Stimulated activated CD8-positive, alpha-beta memory T cell treated with anti-CD3 and anti-CD28 coated beads, Interleukin-15, amount 100 ng/mL, for 4 hours (primary cell): ENCODE measurements at places on chromosomes 13 and 19.

DNA sequence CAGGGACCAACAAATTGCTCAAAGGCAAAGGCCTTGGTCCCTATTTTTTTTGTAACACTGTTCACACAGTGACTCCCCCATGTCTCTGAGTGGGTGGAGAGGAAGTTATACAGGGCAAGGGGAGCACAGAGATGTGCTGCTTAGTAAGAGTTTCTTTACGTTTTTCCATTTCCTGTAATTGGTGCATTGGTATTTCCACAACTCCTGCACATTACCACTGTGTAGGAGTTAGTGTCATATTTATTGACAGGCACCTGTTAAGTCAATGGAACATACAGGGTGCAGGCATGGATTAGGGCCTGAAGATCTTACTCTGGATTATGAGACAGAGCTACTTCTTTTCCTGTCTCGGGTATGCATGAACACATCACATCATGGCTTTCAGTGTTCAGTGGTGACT is 45.2 kb downstream of the SOX21 start:
- DNase-seq, result no peak

DNA sequence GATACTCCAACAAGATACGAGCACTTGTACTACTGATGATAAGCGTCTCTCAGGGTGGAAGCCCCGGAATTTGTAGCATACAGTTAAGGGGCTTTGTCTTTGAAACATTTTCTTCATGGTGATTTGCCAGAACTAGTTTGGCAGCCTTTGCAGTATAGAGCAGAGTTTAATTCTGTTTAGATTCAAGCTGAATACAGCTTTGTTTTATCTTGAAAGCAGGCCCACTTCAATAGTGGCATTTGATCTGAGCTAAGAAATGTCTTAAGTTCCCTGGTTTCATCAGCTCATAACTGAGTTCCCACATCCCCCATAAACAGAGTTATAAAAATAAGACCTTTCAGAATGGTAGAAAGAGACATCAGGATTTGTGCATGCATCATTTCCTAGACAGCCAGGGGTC is 125.9 kb downstream of the MIPEP start:
- no peak for DNase-seq

DNA sequence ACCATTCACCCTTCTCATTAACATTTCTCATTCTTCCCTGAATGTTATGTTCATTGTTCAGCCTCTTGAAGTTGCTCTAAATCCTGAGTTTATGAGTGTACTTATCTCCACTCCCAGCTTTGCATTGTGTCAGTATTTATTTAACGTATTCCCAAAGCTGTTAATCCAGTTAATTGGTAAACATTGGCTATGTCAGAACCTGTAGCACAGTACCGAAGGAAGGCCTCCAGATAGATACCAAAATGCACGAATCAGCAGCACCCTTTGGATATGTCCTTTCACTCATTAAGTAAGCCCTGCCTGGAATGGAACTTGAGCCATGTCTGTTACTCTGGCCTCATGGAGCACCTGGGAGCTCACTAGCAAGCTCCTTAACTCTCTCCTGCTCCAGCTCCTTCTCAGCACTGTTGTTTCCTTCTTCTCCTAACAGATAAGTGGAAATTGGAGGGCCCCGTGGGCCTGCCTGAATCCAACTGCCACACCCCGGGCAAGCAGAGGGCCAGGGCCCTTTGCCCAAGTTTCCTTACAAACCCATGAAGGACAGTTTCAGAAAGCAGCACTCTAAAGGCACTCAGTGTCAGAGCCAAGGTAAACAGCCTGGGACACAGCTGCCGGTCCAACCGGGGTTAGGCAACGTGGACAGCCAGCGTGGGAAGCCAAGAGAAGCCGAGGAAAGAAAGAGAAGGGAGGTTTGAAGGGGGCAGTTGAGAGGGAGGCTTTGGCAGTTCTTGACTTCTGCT is 155.0 kb upstream of the SERP2 start:
- DNase-seq, result no peak

DNA sequence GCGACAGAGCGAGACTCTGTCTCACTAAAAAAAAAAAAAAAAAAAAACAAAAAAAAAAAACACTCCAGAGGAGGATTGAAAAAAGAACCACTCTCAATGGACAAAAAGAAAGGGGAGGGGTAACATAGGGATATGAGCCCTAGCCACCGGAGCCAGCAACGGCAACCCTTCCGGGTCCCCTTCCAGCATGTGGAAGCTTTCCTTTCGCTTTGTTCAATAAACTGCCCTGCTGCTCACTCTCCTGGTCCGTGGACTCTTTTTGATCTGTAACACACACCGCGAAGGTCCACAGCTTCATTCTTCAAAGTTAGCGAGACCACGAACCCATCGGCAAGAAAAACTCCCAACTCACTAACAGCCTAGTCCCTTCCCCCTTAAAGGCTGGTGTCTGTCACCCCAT is 1.0 kb upstream of the REX1BD start:
- DNase-seq, result no peak

DNA sequence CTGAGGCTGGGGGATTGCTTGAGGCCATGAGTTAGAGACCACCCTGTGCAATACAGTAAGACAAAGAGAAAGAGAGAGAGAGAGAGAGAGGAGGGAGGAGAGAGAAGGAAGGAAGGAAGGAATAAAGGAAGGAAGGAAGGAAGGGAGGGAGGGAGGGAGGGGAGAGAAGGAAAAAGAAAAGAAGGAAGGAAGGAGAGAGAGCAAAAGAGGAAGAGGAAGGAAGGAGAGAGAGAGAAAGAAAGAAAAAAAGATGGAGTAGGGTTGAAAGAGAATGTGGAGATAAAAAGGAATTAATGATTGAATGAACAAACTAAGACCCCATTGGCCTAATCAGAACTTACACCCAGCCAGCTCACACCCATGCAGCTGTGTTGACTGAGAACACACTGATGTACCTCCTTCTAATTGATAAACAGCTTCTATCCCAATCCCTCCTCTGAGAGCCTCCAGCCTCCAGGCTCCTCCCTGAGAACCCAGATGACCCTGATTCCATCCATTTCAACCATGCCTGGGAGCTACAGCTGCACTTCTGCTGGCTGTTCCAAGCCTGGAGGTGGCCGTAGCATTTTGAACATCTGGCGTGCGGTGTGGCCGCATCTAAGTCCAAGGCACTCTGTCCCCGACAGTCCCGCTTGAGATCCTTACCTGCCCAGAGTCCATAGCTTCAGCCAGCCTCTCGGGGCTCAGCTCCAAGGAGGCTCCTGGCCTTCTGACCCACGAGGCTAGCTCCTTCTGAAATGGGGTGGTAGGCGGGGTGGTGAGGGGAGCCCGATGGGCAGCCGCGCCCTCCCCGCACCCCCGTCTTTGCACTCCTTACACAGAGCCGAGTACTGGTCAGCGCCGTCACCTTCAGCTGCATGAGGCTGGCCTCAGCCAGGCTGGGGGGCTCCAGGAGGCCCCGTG is 1.1 kb downstream of the PRODH2 start:
- DNase-seq, result no peak

GRCh38 chr13:72384879-72385278 is 342.6 kb downstream of the MZT1 start:
- DNase-seq, result no peak

GRCh38 chr13:79404985-79405384 is 1.1 kb downstream of the RBM26 start:
- DNase-seq, result no peak

- DNase-seq, result no peak
These were observed 1.6 kb downstream of the ZNF649 start for GRCh38 chr19:51903192-51903591.

- no peak for DNase-seq
These were observed 5.5 kb upstream of the ZNF724 start for GRCh38 chr19:23255700-23256099.

GRCh38 chr19:34994643-34995541 is 5.2 kb upstream of the GRAMD1A start:
- DNase-seq, result no peak

GRCh38 chr19:13770013-13770635 is 4.1 kb upstream of the C19orf53 start:
- no peak for DNase-seq

- DNase-seq, result no peak
These were observed 24.7 kb upstream of the GPR183 start for GRCh38 chr13:99331881-99332293.

DNA sequence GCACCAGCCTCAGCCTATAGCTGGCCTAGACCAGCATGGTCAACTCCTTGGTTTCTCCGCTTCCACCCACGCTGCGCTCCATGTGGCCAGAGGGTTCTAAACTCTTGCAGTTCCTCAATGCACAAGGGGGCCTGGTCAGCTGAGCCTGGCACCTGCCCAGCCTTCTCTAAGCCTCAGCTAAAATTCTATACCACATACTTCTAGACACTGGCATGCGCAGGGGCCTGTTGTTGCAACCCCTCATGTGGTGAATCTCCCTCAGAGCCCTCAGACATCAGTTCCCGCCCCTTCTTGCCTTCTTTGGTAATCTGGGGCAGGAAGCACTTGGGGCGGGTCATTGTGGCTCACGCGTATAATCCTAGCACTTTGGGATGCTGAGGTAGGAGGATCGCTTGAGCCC is 19.7 kb upstream of the LDLR start:
- DNase-seq, result no peak

DNA sequence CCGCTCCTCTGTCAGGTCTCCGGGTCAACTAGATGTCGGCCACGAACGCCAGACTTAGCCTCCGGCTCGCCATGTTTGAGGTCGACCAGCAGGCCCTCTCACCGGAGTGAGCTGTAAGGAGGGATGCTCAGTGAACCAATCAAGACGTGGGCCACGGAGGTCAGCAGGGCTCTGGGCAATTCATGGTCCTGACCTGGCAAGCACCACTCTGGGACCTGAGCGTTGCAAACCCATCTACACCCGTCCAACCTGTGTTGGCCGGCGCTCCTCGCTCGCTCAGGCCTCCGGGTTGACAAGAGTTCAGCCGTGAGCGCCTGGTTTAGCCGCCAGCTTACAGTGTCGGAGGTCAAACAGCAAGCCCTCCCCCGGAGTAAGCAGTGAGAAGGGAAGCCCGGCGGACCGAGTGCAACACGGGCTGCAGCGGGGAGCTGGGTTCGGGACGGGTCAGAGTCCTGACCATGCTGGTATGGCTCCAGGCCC is 1361.9 kb downstream of the UQCRFS1 start:
- no peak for DNase-seq

- DNase-seq, result no peak
These were observed 22.8 kb upstream of the LRP3 start for GRCh38 chr19:33171222-33171795.

- DNase-seq, result no peak
These were observed 428.7 kb downstream of the NDFIP2 start for GRCh38 chr13:79909644-79910043.

GRCh38 chr13:29452773-29453616 is 142.5 kb downstream of the SLC7A1 start:
- DNase-seq, result no peak

- no peak for DNase-seq
These were observed 407.8 kb downstream of the OLFM4 start for GRCh38 chr13:53436396-53436795.

- DNase-seq, result no peak
These were observed 214.1 kb downstream of the COL4A1 start for GRCh38 chr13:110092831-110093247.

GRCh38 chr19:38953677-38954076 is 21.9 kb downstream of the FBXO17 start:
- no peak for DNase-seq

DNA sequence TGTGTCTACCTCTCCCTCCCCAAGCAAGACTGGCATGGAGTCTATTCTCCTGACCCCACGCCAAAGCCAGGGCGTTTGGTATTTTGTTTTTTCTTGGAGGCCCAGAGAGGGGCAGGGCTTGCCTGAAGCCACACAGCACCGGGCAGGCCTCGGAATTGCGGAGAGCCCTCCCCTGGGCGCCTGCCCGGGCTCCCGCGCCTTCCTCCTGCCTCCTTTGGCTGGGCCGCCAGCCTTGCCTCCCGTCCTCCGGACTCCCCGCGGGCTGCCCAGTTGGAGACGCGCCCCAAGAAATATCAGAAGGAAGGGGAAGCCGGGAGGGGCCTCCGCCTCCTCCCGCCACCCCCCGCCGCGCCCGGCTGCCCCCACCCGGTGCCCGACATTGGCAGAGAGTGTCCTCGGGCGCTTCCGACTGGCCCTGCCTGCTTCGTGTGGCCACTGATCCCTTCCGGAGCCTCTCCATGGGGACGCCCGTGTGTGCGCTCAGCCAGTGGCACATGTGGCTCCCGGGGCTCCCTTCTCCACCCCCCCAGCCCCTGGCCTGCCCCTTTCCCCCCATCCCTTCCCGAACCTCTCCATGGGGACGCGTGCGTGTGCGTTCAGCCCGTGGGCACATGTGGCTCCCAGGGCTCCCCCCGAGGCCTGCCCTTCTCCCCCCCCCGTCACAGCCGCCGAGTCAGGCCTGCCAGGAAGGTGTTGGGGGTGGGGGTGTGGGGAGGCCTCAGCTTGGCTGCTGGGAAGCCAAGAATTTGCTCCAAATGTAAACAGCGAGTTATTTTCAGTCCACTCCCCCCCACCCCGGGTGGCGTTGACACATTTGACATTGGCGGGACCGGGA is 37.3 kb downstream of the NFIC start:
- DNase-seq, result no peak

DNA sequence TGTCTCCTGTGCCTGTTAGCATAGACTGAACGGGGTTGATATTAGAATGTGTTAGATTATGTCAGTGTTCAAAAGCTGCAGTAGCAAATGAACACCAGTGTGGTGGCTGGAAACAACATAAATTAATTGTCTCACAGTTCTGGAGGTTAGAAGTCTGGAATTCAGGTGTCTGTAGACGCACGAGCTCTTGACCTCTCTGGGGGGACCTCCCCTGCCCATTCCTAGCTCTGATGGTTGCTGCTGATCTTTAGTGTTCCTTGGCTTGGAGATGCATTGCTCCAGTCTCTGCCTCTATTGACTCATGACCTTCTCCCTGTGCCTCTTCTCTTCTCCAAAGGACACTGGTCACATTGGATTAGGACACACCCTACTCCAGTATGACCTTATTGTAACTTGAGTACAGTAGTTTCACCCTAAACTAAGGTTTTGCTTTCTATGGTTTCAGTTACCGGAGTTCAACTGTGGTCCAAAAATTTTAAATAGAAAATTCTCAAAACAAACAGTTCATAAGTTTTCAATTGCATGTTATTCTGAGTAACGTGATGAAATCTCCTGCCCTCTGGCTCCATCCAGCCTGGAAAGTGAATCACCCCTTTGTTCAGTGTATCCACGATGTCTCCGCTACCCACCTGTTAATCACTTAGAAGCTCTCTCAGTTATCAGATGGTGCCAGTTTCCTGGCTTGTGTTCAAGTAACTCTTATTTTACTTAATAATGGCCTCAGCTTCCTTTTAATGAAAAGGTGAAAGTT is 273.2 kb downstream of the MYO16 start:
- DNase-seq, result no peak

- DNase-seq, result no peak
These were observed 2.8 kb downstream of the JSRP1 start for GRCh38 chr19:2253106-2254063.

GRCh38 chr19:15836330-15837220 is 21.1 kb upstream of the OR10H1 start:
- peak; percentile 91 for DNase-seq

DNA sequence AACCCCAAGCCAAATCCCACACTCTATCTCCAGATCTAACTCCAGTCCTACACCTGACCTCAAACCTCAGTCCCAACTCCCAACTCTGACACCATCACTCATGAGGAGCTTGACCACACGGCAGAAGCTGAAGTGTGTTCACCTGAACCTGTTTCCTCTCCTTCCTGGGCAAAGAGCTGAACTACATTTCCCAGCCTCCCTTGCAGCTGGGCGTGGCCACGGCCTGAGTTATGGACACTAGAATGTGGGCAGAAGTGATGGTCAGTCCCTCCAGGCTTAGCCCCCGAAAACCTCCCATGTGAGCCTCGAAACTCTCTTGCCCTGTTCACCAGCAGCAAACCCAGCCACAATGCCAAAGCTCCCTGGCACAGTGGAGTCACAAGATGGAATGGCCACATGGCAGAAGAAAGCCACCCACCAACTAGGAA is 19.5 kb upstream of the MEIS3 start:
- no peak for DNase-seq
